ENCODE measurements at places on chromosomes 1 and 21.

DNA sequence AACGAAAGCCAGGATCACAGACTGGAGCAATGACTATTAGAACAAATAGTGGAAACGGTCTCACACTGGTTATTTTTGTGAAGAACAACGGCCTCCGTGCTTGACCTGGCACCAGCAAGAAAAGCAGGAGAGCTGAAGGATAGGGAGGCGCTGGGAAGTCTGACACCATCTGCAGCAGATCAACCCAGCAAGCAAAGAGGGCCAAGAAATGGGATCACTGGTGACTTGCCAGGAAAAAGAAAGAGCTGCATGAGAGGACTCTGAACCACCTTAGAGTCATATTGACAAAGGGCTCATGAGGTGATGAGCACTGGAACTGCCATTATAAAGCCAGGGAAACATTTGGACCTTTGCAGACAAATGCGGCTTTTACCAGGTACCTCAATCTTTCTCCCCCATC lies 25.0 kb downstream of the MTOR start:
- DNase-seq: no peak

DNA sequence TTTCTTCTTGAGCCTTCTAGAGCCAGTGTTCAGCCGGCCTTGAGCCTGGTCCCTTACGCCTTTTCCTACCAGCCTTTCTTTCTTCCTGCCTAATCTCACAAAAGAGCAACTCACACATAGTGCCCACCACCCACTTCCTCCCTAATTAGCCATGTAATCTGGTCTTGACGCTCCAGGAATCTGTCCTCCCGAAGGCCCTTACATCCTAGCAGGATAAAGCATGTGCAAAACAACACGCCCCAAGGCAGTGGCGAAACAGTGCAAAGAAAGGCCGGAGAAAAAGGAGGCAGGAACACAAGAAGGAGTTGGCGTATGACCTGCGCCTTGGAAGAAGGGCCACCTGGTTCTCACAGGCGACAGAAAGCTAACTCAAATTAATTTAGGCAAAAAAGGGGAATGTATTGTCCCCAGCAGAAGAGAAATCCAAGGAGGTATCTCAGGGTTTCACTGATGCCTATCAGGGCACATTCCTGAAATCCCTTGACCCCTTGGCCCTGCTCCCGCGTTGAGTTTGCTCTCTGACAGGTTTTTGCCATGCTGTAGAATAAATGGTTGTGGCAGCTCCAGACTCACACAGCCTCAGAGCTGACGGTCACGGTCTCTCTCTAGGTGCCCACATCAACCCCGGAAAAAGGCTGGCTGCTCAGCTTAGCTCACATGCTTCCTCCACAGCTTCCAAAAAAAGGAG lies 79.0 kb downstream of the ZNF281 start:
- DNase-seq: no peak

- no peak for DNase-seq
Measured at GRCh38 chr1:82019508-82019907, 218.8 kb downstream of the ADGRL2 start.

DNA sequence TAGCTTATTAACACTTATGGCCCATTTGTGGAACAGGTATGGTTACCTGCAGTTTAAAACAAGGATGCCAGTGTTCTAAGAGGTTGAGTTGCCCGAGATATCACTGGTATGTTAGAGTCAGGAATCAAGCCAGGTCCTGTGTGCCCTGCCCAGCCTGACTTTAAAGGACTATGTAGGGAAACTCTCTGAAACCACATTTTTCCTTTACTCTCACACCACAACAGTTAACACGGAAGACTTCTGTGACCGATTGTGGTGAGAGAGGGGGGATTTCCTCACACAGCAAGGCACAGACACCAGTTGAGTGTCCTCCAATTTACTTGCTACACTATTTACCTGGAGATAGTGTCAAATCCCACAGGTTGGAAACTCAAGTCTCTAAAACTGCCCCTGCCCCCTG lies 47.8 kb downstream of the UCK2 start:
- DNase-seq: no peak

DNA sequence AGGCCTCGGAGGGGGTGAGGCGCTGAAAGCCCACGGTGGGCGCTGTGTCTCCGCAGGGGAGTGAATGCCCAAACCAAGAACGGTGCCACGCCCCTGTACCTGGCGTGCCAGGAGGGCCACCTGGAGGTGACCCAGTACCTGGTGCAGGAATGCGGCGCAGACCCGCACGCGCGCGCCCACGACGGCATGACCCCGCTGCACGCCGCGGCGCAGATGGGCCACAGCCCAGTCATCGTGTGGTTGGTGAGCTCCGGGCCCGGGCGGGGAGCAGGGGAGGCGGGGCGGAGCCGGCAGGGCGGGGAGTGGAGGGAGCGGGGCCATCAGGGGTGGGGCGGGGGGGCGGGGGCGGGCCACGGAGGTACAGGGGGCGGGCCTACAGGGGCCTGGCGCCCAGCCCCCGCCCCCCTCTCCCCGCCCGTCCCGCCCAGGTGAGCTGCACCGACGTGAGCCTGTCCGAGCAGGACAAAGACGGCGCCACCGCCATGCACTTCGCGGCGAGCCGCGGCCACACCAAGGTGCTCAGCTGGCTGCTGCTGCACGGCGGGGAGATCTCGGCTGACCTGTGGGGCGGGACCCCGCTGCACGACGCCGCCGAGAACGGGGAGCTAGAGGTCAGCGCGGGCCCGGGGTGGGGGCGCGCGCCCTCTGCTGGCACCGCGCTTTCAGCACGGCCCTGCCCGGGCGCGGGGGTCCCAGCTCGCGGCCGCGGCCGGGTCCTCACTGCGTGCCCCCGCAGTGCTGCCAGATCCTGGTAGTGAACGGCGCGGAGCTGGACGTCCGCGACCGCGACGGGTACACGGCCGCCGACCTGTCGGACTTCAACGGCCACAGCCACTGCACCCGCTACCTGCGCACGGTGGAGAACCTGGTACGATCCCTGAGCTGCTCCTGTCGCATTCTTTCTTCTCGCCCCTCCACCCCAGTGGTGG lies 15.9 kb downstream of the ESPN start:
- peak; percentile 56 for DNase-seq

- DNase-seq: peak; percentile 67
Measured at GRCh38 chr21:41933313-41934079, 20.3 kb downstream of the C2CD2 start.

DNA sequence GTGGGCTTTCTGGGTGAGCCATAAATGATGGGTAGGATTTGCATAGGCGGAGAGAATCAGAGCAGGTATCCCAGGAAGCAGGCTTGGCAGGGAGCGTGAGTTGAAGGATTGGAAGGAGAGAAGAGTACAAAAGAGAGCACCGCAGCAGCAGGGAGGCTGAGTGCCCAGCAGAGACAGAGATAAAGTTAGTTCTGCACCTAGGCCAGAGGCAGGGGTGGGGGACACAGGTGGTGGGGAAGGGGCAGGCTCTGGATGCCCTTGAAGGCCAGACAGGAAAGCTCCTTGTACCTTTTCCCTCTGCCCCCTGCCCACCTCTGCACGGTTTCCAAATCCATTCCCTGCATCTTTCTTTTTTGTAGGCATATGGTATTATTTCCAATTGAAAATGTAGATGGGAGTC lies 33.0 kb upstream of the TRABD2B start:
- DNase-seq: no peak

GRCh38 chr1:88581703-88582102 lies 102.4 kb upstream of the PKN2 start:
- no peak for DNase-seq

DNA sequence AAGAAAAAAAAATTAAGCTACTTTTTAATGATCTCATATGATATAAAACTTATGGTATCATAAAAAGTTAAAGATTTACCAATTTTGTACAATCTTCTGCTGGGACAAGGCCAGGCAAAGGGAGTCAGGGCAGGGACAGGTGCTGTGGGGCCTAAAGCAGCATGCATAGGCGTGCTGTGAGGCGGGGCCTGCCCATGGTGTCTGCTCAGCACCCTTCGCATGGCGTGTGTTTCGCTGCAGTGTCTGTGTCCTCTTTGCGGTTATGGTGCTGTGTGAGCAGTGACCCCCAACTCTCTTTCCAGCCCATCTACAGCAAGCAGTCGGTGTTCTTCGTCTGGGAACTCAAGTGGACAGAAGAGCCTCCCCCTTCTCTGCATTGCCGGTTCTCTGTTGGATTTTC lies 13.4 kb upstream of the PWP2 start:
- no peak for DNase-seq

DNA sequence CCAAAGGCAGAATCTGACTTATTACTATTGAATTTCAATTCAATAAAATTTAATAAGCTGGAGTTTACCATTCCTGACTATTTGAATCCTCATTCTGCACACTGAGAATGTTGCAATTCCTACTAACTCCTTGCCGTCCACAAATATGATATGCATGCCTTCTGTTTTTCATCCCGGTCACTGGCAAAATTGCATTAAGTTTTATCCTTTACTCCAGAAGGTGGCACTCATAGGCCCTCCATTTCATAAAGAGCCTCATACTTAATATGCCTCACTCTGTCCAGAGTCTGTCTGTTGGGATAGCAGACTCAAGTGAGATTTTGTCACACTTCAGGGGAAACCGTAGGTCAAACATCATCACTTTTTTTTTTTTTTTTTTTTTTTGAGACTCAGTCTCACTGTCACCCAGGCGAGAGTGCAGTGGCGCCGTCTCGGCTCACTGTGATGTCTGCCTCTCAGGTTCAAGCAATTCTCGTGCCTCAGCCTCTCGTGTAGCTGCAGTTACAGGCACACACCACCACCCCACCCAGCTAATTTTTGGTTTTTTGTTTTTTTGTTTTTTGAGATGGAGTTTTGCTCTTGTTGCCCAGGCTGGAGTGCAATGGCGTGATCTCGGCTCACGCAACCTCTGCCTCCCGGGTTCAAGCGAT lies 27.3 kb downstream of the F11R start:
- DNase-seq: peak; percentile 82

DNA sequence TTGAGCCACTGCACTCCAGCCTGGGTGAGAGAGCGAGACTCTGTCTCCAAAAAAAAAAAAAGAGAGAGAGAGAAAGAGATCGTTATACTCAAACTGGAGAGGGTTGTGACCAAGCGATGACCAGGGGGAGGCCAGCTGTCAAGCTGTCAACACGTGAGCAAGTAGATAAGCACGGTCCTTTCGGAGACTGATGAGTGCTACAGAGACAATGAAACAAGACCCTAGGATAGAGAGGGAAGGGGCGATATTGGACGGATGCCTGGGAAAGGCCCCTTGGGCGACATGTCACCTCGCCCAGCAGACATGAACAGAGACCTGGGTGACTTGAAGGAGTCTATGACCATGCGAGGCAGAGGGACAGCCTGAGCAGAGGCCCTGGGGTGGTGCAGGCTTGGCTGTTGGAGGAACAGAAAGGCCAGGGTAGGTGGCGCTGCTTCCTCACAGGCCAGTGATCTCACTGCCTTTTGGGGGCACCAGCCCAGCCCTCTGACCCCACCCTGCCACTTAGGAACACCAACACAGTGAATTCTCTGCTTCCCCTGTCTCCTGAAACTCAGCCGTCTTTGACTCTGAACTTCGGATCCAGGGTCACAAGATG lies 100.8 kb upstream of the IFFO2 start:
- DNase-seq: no peak

GRCh38 chr1:99607590-99607989 lies 38.3 kb upstream of the PALMD start:
- DNase-seq: no peak

GRCh38 chr21:16842696-16843035 lies 670.2 kb upstream of the CXADR start:
- DNase-seq: no peak

DNA sequence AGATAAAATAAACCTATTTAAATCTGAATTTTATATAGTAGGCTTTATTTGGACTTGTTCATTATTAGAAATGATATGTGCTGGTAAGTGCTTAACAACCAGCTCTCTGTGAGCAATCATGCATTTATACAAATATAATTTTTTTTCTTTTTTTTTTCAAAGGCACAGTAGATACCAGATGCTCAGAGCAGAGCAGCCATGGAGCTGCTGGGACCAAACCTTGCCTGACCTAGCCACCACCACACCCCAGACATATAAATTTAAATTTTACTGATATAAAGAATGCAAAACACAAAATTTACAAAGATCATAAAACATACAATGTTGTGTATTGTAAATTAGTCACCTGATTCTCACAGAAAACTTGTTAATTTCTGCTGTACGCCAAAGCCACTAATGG lies 290.6 kb downstream of the SDCCAG8 start:
- DNase-seq: no peak

- no peak for DNase-seq
Measured at GRCh38 chr1:168742386-168742785, 13.4 kb upstream of the DPT start.

DNA sequence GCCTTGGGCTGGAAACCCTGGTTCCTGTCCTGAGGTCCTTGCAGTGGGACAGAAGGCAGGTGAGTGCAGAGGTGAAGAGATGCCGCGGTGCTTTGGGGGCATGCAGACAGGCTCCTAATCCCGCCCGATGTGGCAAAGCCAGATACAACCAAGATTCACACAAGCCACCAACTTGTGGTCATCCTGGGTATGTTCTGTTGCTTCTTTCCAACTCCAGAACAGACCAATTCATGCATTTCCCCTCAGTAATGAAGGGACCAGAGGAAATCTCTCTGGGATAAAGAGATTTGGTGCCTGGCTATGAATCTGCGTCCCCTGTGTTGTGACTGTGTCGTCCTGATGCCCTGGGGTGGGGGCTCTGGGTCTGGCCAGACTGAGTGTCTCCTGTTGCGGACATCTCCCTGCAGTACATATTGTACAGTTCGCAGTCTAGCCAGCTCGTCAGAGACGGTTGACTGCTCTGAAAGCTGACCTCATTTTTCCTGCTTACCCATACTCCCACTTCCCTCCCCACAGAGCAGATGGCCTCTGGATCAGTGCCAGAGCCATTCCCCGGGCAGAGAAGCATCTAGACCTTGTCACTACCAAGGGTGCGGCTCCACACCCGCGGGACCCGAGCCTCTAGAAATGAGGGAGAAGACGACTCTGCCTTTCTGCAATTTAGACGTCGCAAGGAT lies 216.3 kb downstream of the KIF26B start:
- DNase-seq: no peak

- DNase-seq: no peak
Measured at GRCh38 chr21:29365661-29366265, 67.0 kb downstream of the BACH1 start.

GRCh38 chr1:66326867-66327266 lies 207.1 kb upstream of the SGIP1 start:
- DNase-seq: no peak

DNA sequence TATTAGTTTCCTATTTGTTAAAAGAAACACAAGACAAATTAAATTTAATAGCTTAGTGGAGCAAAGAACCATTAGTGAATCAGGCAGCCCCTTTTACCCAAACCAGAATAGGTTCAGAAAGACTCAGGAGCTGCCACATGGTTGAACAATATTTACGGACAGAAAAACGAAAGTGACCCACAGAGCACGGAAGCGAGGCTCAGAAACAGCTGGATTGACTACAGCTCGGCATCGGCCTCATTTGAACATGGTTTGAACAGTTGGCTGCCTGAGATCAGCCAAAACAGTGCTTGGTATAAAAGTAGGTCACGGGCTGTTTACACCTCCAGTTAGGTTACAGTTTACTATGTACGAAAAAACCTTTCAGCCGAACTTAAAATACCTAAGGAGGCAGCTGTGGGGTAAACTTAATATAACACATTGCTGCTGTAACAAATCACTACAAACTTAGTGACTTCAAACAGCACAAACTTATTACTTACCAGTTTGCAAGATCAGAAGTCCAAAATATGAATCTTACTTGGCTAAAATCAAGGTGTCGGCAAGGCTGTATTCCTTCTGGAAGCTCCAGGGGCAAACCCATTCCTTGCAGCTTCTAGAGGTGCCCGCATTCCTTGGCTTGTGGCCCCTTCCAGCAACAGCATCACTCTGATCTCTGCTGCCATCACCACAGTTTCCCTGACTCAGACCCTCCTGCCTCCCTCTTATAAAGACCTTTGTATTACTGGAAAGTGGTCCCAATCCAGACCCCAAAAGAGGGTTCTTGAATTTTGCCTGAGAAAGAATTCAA lies 11.8 kb downstream of the PADI4 start:
- DNase-seq: no peak

All from iris pigment epithelial cell (primary cell).